Activated CD4-positive, CD25-positive, alpha-beta regulatory T cell treated with anti-CD3 and anti-CD28 coated beads, Interleukin-2, amount 50 U/mL, for 24 hours (primary cell): ENCODE measurements at places on chromosomes 3 and 15.
A peak's percentile ranks its signal among the peaks of the same experiment; 100 is the strongest.

- no peak for ATAC-seq
Measured at GRCh38 chr3:159669766-159670165, 318.9 kb upstream of the IL12A start.

DNA sequence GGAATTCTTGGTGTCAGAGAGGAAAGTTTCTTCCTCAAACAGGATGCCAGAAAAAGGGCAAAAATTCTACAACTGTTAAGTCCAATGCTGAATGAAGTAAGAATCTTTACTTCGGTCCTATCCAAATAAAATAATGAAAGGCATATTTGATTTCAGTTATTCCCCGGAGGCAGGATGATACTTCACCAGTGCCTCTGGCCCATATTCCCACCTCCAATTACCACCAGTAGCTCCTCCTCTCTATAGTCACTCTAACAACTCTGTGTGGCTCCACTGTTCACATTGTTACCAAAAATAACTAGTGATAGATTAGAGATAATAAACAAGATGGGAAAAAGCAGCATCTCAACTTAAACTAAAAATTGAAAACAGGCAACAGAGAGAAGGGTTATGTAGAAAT lies 20.7 kb downstream of the MAP1A start:
- no peak for ATAC-seq

- no peak for ATAC-seq
Measured at GRCh38 chr3:156525808-156526207, 29.1 kb downstream of the SSR3 start.

DNA sequence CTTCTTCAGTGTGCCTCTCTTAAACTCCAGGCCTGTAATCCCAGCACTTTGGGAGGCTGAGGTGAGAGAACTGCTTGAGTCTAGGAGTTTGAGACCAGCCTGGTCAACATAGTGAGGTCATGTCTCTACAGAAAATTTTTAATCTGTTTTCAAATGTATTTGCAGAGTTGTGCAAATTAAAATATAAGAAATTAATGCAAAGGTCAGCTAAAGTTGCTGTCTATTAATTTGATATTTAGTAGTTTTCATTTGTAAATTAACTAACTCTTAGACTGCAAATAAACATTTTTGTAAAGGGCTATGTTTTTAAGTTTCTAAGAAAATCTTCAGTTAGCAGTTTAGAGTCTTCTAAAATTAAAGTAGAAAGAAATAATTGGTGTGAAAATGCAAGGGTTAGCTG lies 99.9 kb upstream of the TJP1 start:
- ATAC-seq: no peak

GRCh38 chr3:72848703-72849081 lies 447 bp upstream of the SHQ1 start:
- peak; percentile 39 for ATAC-seq

GRCh38 chr3:52176951-52177700 lies 20.8 kb upstream of the ALAS1 start:
- no peak for ATAC-seq

GRCh38 chr3:72353236-72354128 lies 494.8 kb downstream of the SHQ1 start:
- no peak for ATAC-seq

DNA sequence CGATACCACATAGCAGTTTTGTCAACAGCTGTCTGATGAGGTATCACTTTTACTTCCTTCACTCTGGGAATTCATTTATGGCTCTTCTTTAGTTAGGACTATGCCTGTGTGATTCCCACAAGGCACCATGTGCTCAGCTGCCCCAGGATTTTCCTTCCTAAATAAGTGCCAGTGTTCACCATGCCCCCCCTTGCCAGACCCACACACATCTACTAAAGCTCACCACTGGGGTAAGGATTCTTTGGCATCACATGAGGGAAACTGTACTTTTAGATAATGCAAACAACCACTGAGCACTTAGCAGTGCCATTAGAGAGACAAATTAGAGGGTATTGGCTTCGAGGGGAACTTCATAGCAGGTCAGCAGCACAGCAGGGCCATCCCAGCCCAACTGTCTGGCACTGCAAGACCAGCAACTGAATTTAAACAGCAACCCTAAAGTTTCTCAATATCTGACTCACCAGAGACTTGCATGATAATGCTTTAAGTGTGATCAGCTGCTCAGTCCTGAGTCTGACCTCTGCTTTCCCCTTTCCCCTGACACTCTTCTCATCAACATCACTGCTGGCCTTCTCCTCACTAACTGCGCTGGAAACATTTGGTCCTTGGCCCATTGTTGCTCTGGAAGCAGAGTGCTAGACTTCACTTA lies 114.3 kb downstream of the STAC start:
- no peak for ATAC-seq

- ATAC-seq: no peak
Measured at GRCh38 chr3:34683851-34684250, 885.4 kb downstream of the PDCD6IP start.

GRCh38 chr3:10248984-10249748 lies 907 bp downstream of the TATDN2 start:
- ATAC-seq: no peak

GRCh38 chr3:89268059-89268458 lies 160.6 kb downstream of the EPHA3 start:
- ATAC-seq: no peak

GRCh38 chr3:182766099-182766498 lies 27.2 kb upstream of the ATP11B start:
- no peak for ATAC-seq

DNA sequence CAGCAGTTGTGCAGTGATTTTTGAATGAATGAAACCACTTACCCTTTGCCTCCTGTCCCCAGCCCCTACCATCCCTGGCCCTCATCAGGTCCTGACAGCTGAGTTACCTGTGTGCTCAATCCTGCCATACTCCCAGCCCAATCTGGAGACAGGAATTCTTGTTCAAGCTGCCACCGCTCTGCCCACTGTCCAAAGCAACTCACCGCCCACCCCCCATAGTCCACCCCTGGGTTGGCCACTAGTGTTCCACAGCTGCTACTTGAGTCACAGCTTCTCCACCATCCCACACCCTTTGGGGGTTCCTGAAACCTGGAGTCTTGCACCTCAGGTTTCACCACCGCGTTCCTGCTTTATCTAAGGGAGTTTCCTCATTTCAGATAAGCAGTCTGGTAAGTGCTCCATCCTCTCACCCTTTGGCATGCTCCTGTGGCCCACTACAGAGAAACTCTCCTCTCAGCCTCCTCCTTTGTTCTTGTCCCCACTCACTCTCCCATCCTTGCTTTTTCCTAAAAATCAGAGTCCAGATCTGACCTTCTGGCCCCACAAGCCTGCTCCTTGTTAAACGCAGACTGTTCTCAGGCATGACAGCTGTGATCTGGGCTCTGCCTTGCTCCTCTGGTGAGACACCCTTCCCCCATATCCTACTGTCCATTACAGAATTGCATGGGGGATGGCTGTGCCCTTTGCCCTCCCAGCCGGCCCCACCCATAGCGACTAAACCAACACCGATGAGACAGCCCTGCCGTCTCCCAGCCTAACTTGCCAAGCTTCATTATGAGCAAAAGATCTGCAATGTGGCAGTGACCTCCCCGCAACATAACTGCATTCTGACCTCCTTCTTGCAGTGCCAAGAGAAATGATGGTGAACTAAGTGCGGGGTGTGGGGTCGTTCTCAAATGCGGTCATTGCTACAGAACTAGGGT lies 50.0 kb downstream of the CYP19A1 start:
- no peak for ATAC-seq
